ENCODE measurements at places on chromosomes 11 and 22.

DNA sequence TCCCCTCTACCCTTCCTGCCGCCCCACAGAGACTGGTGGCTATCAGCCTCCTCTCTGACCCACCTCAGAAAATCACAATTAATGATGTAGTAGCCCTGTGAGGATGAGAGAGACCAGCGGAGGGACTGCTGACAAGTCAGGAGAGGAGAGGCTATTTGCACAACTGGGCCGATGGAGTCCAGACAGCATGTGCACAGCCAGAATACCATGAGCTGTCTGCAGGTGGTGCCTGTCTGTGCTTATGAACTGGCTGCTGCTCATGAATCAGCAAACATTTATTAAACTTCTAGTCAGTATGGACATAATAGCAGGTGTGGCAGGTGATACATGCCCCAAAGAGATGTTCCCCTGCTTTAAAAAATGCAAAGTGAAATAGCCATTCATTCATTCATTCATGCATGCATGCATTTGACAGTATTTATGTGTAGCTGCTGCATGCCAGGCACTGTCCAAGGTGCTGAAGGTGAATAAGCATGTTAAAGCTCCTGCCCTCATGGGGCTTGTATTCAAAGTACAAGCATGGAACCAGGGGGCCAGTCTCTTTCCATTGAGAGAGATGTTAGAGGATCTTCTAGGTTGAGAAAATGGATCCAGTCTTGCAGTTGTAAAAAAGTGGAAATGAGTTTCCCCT, 141.3 kb downstream of the GRIK4 start:
- DNase-seq = no peak

DNA sequence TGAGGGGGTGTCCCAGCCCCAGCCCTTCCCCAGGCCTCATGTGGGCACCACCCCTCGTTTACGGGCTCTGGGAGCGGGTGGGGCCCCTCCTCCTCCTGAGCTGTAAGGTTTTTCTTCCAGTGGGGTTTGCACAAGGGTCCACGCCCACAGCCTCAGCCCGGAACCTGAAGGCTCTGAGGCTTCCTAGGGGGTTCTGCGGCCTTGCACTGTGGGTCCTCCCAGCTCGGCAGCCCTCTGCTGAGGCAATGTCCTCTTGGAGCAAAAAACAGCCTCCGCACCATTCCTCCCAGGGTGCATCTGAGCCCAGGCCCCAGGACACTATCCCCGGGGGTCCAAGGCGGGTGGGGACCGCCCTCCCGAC, 14.1 kb downstream of the H19 start:
- no peak for DNase-seq

DNA sequence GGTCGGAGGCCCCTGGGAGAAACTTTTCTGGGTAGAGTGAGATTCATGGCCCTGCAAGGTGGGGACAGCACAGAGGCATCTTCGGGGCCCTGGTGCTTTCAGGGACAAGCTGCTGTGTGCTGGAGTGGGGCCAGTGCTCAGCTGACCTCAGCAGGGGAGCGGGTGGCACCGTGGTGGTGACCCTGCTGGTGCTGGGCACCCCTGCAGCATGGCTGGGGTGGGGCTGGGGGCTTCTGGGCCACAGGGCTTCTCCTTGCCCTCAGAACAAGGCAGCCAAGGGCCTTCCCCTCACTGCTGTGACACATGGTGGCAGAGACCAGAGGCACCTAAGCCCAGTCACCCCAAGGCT, 24.9 kb upstream of the GNB1L start:
- DNase-seq = no peak

GRCh38 chr11:44585421-44585820, 20.0 kb downstream of the CD82 start:
- DNase-seq = no peak

GRCh38 chr22:19466126-19466716, 12.8 kb downstream of the UFD1 start:
- DNase-seq = no peak

DNA sequence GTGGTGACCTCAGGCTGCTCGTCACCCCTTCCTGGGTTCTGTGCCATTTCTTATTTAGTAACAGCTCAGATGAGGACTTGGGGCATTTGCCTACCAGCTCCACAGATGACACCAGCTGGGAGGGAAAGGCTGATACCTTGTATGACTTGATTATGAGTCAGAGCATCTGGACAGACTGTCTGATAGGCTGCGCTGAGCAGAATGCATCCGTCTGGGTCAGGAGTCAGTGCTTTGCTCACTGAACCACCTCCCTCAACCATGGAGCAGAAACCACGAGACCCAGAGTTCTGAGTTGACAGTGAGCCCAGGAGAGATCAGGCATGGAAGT, 6.8 kb downstream of the ST14 start:
- DNase-seq = no peak

DNA sequence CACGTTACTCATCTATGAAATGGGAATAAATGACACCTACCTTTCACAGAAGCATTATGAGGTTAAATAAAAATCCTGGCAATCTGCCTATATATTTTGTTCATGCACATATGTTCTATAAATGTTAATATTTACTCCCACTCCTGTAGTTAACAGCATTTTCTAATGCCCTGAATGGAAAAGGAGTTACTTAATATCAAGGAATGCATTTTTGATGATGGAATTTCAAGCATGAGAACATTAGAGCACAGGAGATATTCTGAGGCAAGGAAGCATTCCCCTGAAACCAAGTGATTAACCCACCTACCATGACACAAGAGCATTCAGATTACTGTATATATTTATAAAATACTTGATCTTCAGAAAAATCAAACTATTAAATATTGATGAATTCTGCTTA, 102.1 kb downstream of the ARHGAP32 start:
- no peak for DNase-seq

- DNase-seq = no peak
Observed at GRCh38 chr11:17141156-17141555, 63.7 kb upstream of the RPS13 start.

GRCh38 chr11:77071077-77071476, 4.3 kb downstream of the CAPN5 start:
- DNase-seq = no peak
